ENCODE measurements at places on chromosomes 7 and 10.

DNA sequence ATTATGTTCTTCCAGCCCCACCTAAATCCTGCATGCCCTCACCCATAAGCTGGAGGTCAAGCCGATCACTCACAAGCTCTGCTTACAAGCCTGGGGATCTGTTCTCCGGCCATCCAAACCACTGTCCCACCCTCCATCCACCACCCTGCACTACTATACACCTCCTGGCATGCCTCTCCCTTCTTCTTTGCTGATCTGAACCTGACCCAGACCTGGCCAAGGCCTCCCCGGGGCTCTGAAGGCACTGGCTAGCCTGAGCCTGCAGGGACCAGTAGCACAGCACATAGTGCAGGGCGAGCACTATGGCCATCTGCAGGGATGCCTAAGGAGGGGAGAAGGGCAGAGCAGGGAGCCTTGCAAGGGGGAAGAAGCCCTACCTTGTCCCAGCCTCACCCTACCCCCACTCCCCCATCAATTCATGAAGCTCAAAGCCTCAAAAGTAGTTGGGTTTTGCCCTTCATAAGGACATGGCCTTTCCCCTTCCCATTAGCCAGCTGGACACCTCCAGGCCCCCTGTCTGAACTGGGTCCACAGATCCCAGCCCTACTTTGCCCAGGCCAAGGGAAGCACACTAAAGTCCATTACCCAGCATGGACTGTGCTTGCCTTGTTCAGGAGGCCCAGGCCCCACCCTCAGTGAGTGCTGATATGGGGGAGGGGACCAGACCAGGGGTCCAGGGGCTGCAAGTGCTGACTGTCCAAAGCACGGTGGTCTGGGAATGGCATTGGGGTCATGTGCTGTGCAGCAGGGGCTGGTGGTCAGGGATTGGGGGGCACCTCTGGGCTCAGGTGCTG lies 29.6 kb downstream of the CHAT start:
- DNase-seq, result no peak

DNA sequence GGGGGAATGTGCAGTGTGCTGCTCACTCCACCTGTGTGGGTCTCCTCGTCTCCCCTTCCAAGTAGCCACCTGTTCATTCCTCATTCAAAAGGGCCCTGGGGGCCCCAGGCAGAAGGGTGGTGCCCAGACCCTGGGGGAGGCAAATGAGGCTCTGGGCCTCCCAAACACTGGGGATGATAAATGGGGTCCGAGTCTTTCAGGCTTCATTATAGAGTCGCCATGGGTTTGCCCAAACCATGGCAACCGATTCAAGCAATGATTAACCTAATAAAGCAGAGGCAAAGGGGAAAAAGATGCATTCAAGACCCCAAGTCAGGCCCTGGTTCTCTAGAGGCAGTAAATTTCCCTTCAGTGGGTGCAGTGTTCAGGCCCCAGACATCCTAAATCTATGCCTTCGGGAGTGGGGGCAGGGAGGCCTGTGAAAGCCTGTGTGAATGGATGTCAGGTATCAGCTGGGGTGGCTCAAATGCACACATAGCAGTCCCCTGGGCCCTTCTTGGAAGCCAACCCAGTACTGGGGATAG lies 10.4 kb downstream of the NEUROG3 start:
- DNase-seq, result no peak

DNA sequence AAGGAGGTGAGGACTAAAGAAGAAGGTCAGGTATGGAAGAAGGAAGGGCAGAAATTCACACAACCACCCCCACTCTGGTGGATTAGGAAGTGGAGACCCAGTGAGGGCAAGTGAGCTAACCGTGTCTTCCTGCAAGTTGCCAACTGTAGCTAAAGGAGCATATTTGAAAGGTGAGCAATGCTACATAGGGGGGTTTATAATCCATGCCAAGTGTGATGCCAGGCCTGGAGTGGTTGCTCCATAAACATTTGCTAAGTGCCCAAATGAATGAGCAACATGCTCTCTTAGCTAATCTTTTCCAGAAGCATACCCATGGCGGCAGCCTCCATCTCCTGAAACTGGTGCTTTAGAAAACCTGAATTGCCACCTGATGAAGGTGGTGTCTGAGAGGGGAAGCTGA lies 121.6 kb downstream of the LRRC18 start:
- no peak for DNase-seq

GRCh38 chr7:41252551-41252950 lies 450.3 kb downstream of the INHBA start:
- DNase-seq, result no peak

DNA sequence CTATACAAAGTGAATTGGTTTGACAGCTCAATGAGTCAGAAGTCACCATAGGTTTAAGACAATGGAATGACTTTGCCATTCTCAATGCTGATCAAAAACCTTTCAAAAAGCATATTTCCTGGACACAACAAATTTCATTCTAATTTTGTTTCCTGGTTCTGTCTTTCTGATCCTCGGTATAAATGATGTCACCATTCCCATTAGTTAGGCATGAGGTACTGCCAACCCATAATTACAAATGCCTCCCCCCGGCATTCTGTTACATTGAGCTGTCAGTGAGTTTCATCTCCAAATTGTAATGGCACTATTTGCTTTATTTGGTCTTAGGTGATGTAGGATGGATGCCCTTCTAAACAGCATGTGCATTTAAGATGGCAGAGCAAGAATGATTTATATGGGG lies 81.7 kb upstream of the NFE2L3 start:
- no peak for DNase-seq

- DNase-seq, result no peak
These were observed 200.0 kb upstream of the BMPER start for GRCh38 chr7:33705333-33705833.

DNA sequence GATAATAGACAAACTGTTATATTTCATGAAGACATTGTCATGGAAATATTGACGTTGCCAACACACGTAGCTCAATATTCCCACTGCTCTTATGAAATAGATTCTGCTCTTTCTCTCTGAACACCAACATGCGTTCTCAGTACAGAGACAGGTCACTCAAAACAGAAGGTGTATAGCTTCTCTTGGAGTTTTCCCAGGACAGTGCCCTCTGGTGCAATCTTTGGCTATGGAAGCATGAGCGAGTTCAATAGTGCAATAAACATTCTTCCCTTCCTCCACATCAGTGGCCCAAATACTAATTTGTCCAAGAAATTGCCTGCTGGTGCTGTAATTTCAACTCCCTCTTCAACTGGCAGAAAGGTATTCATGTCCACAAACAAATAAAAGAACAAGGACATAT lies 145.3 kb downstream of the MAGI2 start:
- DNase-seq, result no peak

GRCh38 chr7:71343892-71344291 lies 211.9 kb downstream of the GALNT17 start:
- no peak for DNase-seq

DNA sequence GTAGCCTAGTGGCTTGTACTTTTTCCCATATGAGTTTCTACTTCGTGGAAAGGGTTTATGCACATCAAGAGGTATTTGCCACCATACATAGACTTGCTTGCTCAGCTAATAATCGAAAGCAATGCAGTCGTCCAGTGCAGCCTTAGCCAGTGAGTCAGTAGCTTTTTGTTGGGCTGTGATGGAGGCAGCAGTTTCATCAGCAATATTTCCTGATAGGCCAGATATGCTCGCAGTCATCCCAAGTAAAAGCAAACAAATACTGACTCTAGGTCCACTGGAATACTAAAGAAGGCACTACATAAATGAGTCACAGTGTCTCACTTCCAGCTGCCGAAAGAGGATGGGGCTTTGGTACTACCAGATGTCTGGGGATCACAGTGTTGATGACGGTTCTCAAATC lies 2.1 kb upstream of the BNIP3 start:
- no peak for DNase-seq

DNA sequence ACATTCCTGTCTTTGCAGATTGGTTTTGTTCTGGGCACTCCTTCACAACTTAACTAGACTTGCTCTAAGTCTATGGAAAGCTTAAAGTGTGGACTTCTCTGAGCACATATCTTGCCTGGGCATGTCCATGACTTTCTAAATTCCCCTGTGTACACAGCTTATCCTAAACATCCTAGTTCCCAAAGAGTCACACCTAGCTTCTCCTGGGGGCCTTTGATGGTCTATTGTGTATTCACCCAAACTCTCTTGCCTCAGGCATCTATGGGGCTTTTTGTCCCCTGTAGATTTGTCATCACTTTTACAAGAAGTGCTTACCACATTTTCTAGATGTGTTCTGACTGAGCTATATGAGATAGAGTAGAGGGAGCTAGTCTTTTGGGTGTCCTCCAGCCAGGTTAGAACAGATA lies 12.2 kb upstream of the ZNF488 start:
- no peak for DNase-seq

DNA sequence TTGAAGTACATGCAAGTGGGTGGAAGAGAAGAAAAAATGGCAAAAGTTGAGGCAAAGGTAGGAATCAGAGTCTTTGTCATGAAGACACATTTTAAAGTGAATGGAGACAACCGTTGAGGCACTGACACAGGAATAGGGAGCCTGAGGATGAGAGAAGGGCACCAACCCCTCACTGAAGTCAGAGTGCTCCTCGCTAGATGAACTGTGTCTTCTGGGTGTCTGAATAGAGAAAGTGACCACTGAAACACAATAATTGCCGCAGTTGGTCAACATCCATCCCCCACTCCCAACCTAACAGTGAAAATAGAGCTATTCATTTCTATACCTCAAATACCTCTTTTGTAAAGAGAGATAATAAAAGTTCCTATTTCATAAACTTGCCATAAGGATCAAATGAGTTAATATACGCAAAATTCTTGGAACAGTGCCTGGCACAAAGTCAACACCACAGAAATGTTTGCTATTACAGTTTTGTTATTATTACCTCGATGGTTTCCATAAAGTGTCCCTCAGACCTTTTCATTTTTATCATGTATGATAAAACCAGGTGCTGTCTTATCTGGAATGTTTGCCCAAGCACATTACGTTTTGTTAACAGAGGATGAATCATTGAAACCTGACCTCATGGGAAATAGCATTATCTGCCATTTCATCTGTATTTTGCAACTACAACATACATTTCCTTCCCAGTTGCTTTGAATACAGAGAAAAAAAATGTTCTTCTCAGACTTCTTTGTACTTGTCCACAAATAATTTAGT lies 61.8 kb upstream of the SP4 start:
- no peak for DNase-seq

DNA sequence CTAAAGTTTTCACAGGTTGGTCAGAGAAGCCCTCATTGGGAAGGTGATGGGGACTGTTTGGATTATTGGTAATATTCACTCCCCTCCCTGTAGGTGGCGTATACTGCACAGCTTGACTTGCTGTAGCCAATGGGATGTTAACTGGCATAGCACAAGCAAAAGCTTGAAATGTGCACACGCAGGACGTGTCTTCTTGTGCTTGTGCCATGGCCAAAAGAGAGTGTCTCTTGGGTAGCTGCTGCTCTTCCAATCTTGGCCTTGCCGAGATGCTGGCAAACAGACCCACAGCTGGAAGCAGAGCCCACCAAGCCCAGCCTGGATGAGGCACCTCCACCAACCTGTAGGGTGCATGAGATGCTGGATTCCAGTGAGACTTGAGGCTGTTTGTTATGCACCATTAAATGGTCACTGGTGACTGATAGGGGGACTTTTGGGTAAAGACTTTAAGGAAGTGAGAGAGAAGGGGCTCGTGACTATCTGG lies 266.0 kb downstream of the GRID1 start:
- DNase-seq, result no peak

- no peak for DNase-seq
These were observed 4.0 kb upstream of the LFNG start for GRCh38 chr7:2515424-2516193.

- no peak for DNase-seq
These were observed 3.4 kb upstream of the AKR1C8 start for GRCh38 chr10:5188358-5188757.

DNA sequence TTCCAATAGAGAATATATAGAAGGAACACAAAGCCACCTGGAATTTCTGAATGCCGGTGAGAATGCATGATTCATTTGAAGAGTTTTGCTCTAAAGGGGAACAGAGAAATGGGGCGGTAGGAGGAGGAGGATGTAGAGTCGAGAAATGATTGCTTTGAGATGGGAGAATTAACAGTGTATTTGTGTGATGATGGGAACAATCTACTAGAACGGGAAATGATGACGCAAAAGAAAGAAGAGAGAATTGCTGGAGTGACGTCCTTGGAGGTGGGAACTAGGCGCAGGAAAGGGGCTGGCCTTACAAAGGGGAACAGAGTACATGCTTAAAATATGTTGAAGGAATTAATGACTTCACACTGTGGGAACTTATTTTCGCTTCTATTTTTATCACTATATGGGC lies 188.1 kb downstream of the SDHAF3 start:
- no peak for DNase-seq

DNA sequence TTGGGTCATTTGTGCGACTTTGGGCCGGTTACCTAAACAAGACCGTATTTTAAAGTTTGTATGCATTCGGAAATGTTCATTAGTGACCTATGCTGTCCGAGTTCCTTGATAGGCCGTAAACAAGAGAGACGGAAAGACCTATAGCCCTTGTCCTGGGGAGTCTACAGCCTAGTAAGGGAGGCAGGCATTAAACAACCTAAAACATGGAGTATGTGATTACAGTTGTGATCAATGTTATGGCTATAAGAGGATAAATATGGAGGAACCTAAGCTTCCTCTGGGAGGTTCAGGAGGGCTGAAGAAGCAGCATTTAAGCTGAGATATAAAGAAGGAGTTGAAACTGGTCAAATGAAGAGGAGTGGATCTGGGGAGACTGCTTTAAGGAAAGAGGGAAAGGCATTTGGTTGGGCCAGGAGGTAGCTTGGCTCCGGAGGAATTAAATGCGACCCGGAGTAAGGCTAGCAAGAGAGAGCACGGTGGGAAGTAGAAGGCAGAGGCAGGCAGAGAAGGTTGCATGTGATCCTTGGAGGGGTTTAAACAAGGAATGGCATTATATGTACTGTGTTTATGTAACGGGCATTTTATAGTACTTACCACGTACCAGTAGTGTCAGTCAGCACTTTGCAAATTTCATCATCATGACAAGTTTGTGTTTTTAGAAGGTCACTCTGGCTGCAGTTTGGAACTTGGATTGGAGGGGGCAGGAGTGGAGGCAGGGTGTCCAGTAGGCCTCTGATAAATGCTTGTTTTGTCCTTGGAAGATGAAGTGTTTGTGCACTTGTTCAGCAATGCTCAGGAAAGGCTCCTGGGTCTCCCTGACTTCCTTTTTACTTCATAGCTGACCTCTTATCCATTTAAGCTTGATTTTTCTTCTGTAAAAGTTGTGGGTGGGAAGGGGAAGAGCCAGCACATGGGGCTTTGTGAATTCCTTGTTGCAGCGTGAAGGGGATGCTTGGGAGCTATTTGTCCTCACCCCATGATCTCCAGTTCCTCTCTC lies 1.0 kb upstream of the AVPI1 start:
- no peak for DNase-seq

DNA sequence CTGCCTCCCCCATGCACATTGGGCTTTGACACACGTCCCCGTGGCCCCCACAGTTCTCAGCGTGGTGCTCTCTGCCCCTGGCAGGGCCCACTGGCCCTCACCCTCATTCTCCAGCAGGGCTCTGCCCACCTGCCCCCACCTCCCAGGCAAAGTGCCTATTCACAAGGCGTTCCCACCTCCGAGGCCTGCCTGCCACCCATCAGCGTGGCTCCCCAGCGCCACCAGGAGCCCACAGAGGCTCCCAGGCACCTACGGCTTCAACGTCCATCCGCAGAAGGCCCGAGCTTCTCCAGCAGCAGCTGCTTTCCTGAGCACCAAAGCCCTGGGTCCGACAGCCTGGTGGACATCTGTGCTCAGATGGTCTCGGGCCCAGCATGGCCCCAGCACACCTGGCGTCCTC lies 211.8 kb upstream of the PPP2R2D start:
- DNase-seq, result no peak

GRCh38 chr10:13894412-13895093 lies 307.8 kb downstream of the PRPF18 start:
- no peak for DNase-seq

- no peak for DNase-seq
These were observed 305.9 kb downstream of the HPSE2 start for GRCh38 chr10:98929709-98930108.

GRCh38 chr7:151168003-151168786 lies 701 bp upstream of the GBX1 start:
- DNase-seq, result no peak

Measured in activated CD4-positive, CD25-positive, alpha-beta regulatory T cell treated with anti-CD3 and anti-CD28 coated beads, Interleukin-2, amount 50 U/mL, for 16 hours (primary cell).